ENCODE measurements at places on chromosomes 3 and 15. TPM values are rescaled to one million over a fixed set of nuclear protein-coding genes. Genes with fewer than 3 reads are reported as not detected.

Gene CLN6
- total RNA-seq: 42.4 TPM

Gene TGM5
- not detected for total RNA-seq

Gene HTR3E
- total RNA-seq: not detected

Gene BUB1B
- total RNA-seq: 51.1 TPM

Gene MAN2A2
- 20.6 TPM for total RNA-seq

Gene PIF1
- total RNA-seq: 15.1 TPM

Gene CD80
- not detected for total RNA-seq

Gene THPO
- total RNA-seq: not detected

Gene ALPK3
- 30.7 TPM for total RNA-seq

Gene NME9
- total RNA-seq: not detected

Gene CAMK2N2
- not detected for total RNA-seq

Gene FANCD2OS
- total RNA-seq: not detected

Gene GCNT3
- total RNA-seq: not detected

Gene C3orf49
- not detected for total RNA-seq

Gene PPP1R14D
- total RNA-seq: not detected

Gene SLC22A14
- not detected for total RNA-seq

Gene CTXN2
- total RNA-seq: not detected

Gene KNL1
- 30.9 TPM for total RNA-seq

Gene CILP
- total RNA-seq: not detected

Gene NCKIPSD
- total RNA-seq: 20.5 TPM

Gene PLCL2
- total RNA-seq: 8.9 TPM

Gene CMTM8
- 7.7 TPM for total RNA-seq

Gene RGMA
- total RNA-seq: not detected

Gene HERC2
- 33.9 TPM for total RNA-seq

Gene GLCE
- total RNA-seq: 47.6 TPM

Gene POPDC2
- total RNA-seq: 0.10 TPM

Gene MOBP
- under 0.01 TPM for total RNA-seq
